ENCODE measurements at places on chromosomes 7 and 10.

- DNase-seq: no peak
Observed at GRCh38 chr10:30625080-30625479, 4.5 kb downstream of the LYZL2 start.

GRCh38 chr10:132939957-132940790 lies 2.2 kb downstream of the CFAP46 start:
- DNase-seq: no peak

DNA sequence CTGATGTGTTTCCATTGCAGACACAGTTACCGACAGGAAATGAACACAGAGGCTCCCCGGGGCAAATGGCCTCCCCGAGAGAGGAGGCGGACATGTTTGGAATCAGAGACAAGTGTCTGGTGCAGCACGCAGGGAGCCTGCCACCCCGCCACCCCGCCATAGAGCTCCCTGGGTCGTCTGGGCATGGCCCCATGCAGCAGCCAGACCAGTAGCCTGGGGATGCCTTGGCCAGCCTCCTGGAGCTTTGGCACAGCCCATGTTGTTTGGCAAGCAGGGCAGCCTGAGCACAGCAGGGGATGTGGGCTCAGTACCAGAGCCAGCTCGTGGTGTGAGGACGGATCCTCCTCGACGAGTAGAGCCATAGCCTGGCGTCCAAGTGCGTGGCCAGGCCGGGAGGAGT lies 80.8 kb downstream of the NKX6-2 start:
- DNase-seq: no peak

DNA sequence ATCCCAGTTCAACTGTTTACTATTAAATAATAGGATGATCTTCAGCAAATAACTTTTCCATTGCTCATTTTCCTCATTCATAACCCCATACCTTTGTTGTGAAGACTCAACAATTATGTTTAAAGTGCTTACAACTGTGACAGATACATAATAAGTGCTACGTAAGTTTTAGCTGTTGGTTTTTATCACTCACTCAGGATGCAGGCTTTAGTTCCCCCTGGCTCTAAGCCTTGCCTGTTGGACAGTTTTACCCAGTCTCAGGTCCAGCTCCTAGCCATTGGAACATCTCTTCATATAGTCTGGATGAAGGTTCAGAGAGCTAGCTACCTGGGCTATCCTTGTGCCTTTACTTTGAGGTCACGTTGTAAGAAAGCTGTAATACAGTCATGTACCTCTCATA lies 353.2 kb downstream of the CRPPA start:
- DNase-seq: no peak

GRCh38 chr7:129855234-129855673 lies 97.5 kb downstream of the UBE2H start:
- DNase-seq: no peak

Measured in HS-27A (cell line).